ENCODE measurements at places on chromosomes 7 and 10.

DNA sequence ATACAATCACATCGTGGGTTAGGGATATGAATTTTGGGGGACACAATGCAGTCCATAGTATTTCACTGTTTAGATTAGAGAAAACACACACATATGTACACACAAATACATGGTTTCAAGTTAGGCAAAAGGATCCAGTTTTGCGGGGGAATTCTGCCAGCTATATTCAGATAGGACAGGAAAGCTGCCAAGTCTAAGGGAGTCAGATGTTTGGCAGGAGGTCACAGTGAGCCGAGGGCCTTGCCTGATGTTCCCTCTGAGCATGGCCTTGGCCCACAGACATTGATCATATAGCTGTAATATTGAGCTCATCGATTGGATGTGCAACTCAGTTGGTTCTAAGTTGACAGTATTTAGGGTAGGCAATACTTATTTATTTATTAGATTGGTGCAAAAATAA, 122.8 kb downstream of the ADRA2A start:
- DNase-seq, result no peak

- DNase-seq, result peak; percentile 23
Measured at GRCh38 chr7:130951976-130952876, 218.2 kb upstream of the KLF14 start.

- no peak for DNase-seq
Measured at GRCh38 chr10:89814278-89814677, 112.9 kb downstream of the KIF20B start.

- DNase-seq, result peak; percentile 71
Measured at GRCh38 chr10:44873160-44873559, 38.0 kb upstream of the TMEM72 start.

- peak; percentile 34 for DNase-seq
Measured at GRCh38 chr7:33494474-33494873, 365.1 kb downstream of the BBS9 start.

Measured in fibroblast of skin of right quadriceps (primary cell).